Stimulated activated CD4-positive, alpha-beta T cell treated with anti-CD3 and anti-CD28 coated beads, TNF-alpha, amount 100 ng/mL, for 1 hour (primary cell): ENCODE measurements at places on chromosomes 11 and 22.
A peak's percentile ranks its signal among the peaks of the same experiment; 100 is the strongest.

DNA sequence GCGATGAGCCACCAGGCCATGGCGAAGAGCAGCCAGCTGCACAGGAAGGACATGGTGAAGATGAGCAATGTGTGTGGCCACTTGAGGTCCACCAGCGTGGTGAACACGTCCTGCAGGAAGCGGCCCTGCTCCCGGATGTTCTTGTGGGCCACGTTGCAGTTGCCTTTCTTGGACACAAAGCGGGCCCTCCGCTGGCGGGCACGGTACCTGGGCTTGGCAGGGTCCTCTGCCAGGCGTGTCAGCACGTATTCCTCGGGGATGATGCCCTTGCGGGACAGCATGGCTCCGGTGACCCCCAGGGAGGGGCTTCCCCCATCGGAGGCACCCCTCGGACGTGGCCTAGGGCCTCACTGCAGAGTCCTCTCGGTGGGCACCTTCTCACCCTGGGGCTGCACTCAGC, 648 bp downstream of the KCNJ11 start:
- no peak for DNase-seq

- DNase-seq: no peak
Measured at GRCh38 chr22:30909306-30909705, 59.3 kb downstream of the MORC2 start.

DNA sequence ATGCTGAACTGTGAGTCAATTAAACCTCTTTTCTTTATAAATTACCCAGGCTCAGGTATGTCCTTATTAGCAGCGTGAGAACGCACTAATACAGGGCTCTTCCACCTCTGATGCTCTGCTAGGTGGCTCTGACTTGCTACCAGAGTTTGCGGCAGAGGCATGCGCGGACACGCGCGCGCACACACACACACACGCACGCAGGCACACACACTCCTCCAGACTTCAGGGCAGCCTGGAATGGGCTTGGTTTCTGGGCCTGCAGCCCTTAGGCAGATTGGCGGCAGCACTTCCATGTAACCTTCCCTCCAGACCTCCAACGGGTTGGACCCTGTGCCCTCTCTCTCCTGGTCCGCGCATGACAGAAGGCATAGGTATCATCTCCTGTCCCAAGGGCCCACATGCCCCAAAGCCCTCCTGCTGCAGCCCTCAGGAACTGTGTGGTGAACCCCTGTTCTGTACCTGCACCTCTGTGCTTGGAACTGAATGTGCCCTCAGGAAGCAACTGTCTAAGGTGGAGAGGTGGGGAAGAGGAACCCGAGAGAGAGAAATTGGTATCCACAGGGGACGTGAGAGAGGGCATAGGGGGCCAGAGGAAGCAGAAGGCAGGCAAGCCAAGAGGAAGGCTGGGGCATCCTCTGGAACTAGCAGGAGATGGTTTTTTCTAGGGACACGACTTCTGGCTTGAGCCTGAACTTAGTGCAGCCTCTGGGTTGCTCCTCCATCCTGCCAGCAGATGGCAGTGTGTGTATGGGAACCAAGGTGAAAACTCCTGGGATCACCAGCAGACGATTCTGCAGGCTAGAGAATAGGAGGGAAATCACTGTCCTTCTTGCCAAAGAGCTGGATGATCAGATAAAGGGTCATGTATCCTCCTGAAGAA, 23.4 kb upstream of the RIC3 start:
- DNase-seq: no peak

- no peak for DNase-seq
Measured at GRCh38 chr22:31272522-31273446, 19.5 kb downstream of the PIK3IP1 start.

DNA sequence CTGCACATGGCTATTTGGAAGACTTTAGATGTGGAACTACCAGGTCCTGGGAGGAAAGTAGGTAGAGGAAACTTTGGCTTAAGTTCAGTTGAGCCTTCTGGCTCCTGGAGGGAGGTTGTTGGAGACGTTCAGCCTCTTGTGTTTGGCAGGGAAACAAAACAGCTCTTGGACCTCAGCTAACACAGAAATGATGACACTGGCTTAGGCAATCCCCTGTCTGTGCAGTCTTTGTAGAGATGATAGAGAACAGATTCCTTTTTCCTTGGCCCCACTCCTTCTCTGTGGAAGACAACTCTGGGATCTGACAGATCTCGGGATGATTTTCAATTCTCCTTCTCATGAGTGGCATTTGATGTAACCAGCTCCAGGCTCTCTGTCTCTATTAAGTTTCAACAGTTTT, 428.5 kb downstream of the TMEM135 start:
- no peak for DNase-seq

GRCh38 chr11:10818594-10818993, 9.9 kb upstream of the EIF4G2 start:
- DNase-seq: no peak

DNA sequence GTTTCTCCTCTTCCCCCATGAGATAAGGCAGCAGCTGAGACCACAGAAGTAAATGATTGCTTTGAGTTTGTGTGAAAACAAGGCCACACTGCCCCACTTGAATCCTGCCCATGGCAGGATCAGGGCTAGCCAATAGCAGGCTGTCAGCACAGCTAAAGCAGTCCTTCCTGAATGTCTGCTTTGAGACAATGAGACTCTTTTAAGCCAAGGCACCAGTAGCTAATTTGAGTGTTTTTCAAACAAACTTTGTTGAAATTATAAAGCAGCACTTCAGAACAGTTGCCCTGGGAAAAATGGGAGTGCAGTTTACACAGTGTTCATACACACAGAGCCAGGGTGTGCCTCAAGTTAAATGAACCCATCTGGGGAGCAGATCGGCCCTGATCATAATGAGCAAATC, 103.5 kb upstream of the OR5AK2 start:
- DNase-seq: no peak

DNA sequence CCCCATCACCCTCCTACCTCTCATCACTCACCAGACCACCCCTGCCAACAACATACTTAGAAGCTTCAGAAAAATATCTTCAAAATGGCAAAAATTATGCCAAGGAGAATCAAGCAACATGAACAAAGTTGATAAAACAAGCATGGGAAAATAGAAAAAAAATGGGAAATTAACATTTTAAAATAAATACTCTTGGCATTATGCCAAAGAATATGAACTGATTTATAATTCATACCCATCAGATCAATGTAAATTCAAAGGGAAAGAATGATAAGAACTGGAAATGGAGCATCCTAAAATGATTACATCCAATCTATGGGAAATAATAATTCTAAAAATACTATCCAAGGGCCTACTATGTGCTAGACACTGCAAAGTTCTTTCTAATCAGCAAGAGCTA, 12.0 kb downstream of the SIAE start:
- DNase-seq: no peak

- DNase-seq: no peak
Measured at GRCh38 chr11:75474240-75474639, 41.2 kb upstream of the KLHL35 start.

DNA sequence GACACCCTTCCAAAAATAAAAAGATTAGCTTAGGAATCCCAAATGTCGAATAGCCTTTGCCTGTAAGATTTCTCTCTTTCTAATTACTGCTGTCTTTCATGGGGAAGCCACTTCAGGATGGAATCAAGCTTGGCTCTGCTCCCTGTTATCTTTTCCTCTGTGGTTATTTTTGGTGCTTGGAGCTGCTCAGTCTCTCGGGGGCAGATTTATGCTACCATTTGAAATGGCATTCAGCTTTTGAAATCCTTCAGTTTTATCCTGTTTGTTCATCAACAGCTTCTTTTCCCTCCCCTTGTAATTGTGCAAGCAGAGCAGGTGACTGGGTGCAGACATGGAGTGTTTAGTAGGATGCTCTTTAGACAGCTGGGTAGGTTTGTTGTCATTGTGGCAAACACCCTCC, 111.0 kb downstream of the DBX1 start:
- DNase-seq: no peak

- DNase-seq: no peak
Measured at GRCh38 chr22:48362721-48363404, 1464.8 kb downstream of the BRD1 start.

DNA sequence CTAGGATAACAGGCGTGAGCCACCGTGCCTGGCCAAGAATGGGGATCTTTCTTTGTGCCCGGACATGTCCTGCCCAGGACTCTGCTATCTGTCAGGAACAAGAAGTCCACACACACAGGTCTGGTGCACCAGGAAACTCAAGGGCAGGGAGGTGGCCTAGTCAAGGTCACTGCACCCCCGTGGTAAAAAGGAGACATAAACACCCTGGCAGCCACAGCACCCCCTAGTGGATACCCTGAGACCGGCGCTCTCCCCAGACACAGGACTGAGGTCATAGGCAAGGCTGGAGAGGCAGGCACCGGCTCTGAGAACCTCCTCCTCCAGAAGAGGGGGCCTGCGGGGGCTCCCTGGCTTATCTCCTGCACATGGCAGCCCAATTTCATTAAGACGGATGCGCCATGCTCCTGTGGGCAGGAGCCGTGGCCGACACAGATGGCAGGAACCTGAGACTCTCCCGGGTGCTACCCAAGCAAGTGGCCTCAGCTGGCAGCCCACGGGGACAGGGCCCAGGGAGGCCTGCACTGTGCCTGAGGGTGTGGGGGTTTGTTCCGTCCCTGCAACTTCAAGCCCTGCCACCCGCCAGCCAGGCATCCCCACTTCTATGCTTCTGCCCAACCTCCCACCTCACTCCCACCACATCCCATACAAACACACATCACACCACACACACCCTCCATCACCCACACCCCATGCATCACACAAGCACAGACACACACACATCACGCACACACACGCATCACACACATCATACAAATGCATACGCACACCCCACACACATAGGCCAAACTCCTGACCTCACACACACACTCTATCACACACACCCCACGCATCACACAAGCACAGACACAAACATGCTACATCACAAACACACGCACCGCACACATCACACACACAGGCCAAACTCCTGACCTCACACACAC, 19.6 kb downstream of the MACROD1 start:
- DNase-seq: no peak

- DNase-seq: no peak
Measured at GRCh38 chr22:41949297-41949965, 2.5 kb upstream of the CENPM start.

- DNase-seq: peak; percentile 64
Measured at GRCh38 chr11:112226062-112226830, at the start of gene PTS. PTS (plus strand) TSS chr11:112226428; CDS start chr11:112226444, 16 bp downstream.

GRCh38 chr11:59302991-59303390, 55.7 kb upstream of the OR5AN1 start:
- DNase-seq: no peak

DNA sequence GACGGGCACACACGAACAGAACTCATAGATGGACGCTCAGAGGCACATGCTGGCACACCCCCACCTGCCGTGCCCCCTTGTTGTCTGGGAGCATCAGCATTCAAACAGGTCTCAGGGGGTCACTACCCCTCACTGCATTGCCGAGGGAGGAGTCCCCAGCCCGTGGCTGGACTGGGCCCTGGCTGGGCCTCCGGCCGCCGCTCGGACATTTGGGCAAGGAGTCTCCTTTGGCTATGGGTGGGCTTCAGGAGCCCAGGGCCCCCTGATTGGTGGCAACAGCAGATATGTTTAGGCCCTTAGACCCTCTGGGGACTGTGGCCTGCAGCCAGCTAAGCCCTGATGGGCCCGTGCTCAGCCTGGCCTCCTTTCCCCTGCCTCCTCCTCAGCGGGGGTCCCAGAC, 41.9 kb downstream of the FLRT1 start:
- DNase-seq: no peak

DNA sequence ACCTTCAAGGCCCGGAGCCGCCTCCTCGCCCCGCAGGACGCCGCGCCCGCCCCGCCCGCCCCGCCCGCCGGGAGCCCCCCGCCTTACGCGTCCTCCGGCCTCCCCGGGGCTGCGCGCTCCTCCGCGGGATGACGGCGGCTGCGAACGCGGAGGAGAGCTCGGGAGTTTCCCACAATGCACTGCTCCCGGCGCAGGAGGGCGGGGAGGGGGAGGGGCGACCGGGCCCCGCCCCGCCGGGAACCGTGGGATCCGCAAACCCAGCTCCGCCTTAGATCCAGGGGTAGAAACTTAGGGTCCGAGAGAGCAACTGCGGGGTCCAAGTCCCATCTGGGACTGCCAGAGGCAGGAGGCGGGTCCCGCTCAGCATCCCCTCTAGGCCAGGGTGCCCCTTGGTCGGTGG, at the start of gene CEND1:
Gene CEND1, minus strand, starts transcription at position 148 of the 400 bp plus-strand sequence. CDS start 1,514 bp downstream, outside the sequence.
- DNase-seq: no peak

GRCh38 chr11:128903248-128904061, 12.3 kb downstream of the KCNJ5 start:
- no peak for DNase-seq

GRCh38 chr22:42769574-42770447, 49.1 kb upstream of the A4GALT start:
- DNase-seq: no peak

DNA sequence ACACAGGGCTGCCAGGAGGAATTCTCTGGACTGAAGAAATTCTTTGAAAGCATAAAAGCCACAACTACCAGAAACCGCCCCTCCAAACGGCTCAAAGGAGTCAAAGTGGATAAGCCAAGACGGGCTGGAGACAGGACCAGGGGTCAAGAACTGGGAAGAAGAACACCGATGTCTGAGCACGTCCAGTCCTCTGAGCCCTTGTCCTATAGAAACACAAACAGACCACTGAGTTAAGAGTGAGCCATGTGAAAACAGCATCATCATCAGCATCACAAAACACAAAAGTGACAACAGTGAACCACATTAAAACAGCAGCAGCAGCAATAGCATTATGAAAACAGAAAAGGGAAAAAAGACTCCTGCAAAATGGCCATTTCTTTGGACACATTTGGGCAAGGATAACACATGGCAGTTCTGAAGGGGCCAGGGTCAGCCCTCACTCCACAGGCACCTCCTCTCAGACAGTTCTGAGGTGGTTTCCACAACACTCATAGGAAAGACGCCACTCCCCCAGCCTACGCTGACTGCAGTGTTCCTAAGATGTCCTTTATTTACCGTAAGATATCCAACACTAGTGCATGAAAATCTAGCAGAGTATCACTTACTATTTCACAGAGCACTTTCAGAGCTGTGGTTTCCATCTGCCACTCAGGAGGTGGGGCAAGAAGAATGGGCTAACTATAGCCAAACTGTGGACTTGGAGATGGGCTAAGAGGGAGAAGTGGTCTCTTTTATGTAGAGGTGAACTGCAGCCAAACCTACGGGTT, 28.6 kb upstream of the YPEL1 start:
- DNase-seq: no peak

- no peak for DNase-seq
Measured at GRCh38 chr11:109423466-109424190, 1.6 kb downstream of the C11orf87 start.

DNA sequence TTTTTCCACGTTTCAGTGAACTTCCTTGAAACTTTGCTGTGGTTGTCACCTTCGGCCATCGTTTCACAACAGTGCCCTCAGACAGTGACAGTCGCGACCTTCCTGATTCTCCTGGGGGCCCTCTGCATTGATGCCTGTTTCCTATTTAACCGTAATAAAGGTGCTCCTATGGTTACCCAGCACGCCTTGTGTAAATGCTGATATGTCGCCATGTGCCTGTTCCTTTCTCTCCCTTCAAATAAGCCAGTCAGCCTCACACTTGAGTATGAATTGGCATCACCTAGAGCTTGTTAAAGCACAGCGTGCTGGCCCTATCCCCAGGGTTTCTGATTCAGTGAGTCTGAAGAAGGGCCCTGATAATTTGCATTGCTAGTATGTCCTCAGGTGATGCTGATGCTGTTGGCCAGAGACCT, 104.8 kb downstream of the MICAL2 start:
- no peak for DNase-seq
